ENCODE measurements at places on chromosomes 1 and 21. TPM values are rescaled to one million over a fixed set of nuclear protein-coding genes. Genes with fewer than 3 reads are reported as not detected.

The HOOK1 gene
- under 0.01 TPM for total RNA-seq

The NEGR1 gene
- 22.2 TPM for total RNA-seq

The KRTAP19-3 gene
- total RNA-seq: not detected

The DIRAS3 gene
- 2.8 TPM for total RNA-seq

The HSD3B2 gene
- not detected for total RNA-seq

The CTNNBIP1 gene
- 27.2 TPM for total RNA-seq

The DNAJB4 gene
- 28.4 TPM for total RNA-seq

The DSCAM gene
- under 0.01 TPM for total RNA-seq

The TTLL10 gene
- total RNA-seq: not detected

The NR0B2 gene
- not detected for total RNA-seq

The CD1D gene
- total RNA-seq: 8.0 TPM

The NCF2 gene
- total RNA-seq: 0.18 TPM

The WNT2B gene
- 4.1 TPM for total RNA-seq

The RGS18 gene
- 0.43 TPM for total RNA-seq

The GPR157 gene
- total RNA-seq: 3.0 TPM

The FAAH gene
- 1.8 TPM for total RNA-seq

The TRAF3IP3 gene
- 0.28 TPM for total RNA-seq

The KIF14 gene
- 1.2 TPM for total RNA-seq

The AADACL3 gene
- not detected for total RNA-seq
